T-helper 2 cell treated with Interferon-gamma antibody and Interleukin-4, amounts not matched to agents 5 μg/mL and 100 μg/mL, for 36 hours (primary cell): ENCODE measurements at places on chromosomes 5 and 9.

GRCh38 chr9:3018071-3018470 lies 174.2 kb upstream of the PUM3 start:
- no peak for DNase-seq

DNA sequence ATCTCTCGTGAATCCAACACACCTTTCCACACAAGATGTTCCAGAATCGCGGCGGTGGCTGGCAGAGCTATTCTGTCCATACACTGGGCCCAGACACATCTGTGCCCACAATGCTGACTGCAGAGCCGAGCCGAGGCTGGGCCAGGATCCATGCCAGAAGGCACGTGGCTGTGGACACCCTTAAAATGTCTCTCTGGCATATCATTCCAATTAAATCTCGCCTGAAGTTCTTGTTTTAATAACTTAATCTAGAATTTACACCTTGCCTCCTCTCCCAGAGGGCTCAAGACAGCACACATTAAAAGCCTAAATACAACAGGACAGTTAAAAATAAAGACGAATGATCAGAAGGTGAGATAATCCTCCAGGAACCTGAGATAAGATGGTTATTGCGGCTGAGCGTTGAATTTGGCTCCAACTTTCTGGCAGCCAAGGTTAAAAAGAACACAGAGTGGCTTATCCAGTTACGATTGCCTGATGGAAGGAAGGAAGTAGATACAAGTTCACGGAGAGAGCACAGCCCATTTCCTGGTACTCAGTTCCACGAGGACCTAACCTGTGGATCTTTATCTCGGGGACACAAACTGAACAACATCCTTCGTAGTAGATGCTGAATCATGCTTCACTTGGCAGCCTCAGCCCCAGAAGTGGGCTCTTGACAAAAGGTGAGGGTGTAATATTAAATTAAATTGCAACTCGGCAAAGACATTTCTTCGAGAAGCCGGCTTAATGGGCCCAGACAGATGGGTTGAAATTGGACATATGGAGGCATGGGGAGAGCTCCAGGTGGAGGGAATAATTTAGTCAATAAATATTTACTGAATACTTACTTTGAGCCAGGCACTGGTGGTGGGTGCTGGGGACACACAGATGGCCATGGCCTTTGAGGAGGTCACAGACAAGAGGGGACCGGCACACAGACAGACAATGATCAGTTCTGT lies 86.0 kb upstream of the TBC1D2 start:
- DNase-seq: no peak

- no peak for DNase-seq
Measured at GRCh38 chr9:124014956-124015660, 3.5 kb downstream of the LHX2 start.

GRCh38 chr5:154797762-154798161 lies 42.6 kb downstream of the LARP1 start:
- DNase-seq: no peak
